Choroid plexus epithelial cell (primary cell): ENCODE measurements at places on chromosomes 7 and 10.

DNA sequence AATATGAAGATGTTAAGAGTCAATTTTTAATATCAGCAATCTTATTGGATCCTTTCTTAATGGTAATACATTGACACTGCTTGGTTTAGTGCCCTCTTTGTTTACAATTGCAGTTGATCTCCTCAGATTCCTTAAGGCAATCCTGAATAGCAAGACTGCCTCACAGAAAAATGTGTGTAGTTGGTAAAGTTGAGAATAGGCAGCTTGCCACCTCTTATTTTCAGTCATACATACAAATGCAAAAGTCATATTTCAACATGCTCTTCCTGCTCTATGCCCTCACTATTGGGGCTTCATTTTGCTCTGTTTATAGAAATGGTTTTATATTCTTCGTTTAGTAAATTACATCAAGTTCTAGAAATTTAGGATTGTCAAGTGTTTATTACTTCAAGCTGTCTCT is 661.1 kb upstream of the ANKRD30A start:
- no peak for DNase-seq

DNA sequence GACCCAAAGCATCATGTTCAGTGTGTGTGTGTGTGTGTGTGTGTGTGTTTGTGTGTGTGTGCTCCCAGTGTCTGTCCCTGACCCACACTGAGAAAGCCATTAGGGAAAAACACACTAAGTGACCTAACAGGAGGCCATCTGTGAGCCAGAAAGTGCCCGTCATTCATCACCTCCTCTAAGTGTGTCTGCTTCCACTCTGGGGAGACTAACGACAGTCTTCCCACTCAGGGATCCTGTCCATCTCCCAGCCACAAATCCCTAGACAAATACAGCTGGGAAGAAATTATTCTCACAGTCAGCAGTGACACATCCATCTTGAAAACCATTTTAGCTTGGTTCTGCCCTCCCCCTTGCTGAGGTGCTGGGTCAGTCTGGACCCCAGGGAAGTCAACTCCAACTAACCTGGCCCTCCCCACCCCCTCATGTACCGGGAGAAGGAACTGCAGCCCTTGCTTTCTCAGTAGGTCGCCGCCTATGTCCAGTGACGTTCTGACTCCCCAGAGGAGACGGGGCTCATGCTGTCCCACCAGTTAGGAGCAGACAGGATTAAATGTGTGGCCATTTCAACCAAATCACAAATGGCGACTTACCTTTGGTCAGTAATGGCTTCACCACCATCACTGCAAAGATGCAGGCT is 296.5 kb upstream of the ZNF32 start:
- DNase-seq, result no peak

DNA sequence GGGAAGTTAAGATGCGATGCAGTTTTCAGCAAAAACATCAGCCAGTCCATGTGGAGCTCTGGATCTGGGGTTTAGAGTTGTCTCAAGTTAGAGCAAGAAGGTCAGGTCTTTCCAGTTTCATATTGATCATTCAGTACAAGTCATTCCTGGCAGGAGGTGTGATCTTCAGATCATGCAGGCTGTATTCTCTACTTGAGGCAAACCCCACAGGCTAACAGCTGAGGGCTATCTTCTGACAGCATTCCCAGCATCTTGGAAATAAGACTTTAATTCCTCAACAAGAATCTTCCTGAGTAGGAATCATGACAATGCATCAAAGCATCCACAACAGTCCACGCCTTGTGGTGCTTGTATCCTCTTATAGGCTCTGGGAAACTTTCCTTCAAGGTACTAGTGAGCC is 94.9 kb upstream of the ZNF438 start:
- DNase-seq, result no peak

DNA sequence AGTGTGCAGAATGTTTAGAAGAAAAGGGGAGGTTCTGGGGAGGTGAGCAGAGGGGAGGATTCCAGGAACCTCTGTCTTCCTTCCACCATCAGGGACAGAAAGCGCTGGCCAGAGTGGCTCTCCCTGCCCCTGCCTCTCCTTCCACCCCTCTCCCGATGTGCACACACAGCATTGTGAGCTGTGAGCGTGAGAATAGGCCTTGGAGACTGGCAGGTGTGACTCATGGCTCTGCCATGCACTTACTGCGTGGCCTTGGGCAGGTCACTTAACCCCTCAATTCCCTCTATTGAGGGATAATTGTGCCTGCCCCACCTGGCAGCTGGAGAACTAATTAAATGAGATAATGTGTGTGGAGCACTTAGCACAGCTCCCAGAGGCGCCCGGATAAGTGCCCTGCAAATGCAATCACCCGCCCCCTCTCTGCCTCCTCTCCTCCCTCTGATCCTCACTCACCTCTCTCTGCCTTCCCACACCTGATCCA is 115.4 kb downstream of the ZMIZ1 start:
- DNase-seq, result peak; percentile 68

DNA sequence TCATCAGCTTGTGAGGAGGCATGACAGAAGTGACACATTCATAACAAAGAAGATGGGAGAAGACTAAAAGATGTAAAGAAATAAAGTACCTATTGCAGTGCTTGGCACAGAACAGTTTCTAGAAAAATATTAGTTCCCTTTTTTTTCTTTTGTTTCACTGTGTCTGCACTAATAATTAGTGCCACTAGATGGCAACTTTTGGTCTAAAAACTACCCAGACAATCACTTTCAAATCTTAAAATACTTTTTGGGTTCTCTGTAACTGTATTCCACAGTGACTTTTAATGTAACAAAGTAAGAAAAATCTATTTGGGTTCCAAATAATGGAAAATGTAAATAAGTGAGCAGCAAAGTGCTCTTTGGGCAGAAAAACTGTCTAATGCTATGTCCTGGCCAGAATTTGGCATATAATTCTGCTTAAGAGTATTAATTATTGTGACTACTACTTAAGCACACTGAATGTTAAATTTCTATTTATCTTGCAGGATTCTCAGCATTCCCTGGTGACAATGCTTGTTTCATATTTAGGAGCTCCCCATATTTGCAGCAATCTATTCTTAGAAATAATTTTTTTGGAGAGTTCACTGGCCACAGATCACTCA is 134.8 kb upstream of the KIF5B start:
- peak; percentile 62 for DNase-seq

DNA sequence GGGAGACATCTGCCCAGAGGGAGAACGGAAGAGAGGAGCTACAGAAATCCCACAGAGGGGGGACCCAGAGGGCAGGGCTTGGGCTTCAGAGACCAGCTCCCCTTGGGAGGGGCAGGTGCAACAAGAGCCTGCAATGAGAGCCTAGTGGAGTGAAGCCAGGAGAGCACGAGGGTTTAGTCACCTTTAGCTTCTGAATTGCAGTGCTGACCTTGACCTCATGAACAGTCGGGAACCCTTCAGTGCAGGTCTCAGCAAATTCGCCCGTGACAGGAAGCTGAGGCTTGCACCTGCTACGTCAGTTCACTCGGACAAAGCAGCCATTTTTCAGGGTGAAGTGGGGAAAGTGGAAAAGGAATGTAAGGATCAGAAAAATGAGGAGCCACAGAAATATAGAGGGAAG is 306.8 kb upstream of the CDC14C start:
- DNase-seq, result no peak

DNA sequence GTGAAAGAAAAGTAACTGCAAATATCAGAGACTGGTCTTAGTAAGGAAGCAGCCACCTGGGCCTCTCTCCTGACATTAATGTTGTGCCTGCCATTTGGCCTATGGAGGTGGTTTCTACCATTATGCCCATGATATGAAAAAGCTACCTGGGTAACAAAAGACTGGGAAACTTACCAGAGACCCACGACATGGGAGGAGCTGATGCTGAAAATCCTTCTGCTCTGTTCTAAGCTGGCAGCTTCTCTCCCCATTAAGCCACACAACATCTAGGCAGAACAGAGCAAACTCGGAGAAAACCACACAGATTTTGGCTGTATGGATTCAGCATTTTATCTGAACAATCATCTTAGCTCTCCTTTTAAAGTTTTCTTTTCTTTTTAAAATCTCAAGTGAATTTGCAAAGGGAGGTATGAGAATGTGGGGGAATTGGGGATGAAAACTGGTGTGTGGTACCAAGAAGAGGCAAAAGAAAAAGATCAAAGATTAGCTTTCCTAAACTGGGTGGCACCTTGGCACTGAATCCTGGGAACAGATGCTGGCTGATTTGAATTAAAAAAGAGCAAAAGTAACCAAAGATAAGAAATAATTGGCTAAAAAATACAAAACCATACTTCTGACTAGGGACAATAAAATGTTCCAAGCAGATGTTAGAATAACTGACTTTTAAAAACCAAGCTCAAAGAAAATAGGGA is 128.6 kb upstream of the ANKRD1 start:
- no peak for DNase-seq

- no peak for DNase-seq
These were observed 2.4 kb downstream of the ABCC2 start for GRCh38 chr10:99784727-99785441.

DNA sequence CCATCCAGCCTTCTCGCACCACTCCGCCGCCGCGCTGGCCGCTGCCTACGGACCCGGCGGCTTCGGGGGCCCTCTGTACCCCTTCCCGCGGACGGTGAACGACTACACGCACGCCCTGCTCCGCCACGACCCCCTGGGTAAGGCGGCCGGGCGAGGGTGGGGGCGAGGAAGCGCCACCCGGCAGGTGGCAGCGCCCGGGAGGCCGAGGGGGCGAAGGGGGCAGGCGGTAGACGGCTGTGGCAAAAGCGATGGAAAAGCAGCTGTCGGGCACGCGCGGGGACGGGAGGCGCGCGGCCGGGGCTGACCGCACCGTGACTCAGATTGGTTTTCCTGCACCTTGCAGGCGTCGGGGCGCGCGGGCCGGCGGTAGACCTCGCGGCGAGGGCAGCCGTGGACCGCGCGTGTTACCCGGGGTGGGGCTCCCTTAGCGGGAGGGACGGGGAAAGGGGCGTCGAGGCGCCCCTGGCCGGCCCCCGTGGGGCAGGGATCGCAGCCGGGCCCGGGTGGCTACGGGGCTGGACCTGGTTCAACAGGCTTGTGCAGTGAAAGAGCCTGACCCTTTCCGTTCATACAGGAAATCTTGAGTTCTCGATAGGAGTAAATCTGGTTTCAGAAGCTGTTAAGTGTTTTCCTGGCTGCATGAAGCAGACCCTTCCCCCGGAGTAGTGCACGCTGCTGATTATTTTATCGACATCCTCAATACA is 608 bp downstream of the HHEX start:
- peak; percentile 75 for DNase-seq

- no peak for DNase-seq
These were observed 4.4 kb downstream of the RNF216 start for GRCh38 chr7:5776894-5777660.

DNA sequence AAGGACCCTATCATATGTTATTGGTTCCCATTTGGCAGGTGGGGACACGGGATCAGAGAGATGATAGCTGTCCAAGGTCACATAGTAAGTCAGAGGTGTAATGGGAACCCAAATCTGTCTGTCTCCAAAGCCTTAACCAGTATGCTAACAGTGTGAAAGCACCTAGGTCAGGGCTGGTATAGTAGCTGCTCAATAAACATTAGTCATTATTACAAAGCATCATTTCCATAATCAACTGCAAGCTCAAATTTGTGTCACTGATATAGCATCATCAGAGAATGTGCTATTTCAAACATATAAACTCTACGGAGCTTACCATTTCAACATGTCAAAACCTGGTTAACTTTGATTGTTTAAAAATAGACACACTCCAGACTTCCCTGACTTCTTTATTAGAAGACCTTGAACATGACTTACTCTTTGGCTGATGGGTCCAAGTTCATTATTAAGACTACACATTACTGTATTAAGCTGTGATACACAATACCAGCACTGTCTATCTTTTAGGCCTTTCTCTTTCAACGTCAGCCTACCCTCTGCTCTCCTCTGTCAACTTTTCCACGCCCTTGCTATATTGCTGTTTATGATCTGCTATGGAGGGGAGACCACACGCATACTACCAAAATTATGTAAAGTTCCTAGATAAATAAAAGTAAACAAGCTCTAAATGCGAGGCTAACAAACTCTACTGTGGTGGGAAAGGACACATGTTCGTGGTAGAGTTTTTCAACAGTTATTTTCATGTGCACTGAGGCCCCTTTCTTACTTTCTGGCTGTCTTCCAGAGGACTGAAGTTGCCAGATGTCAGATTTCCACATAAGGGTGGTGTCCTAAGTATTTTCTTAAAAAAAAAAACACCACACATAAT is 33.6 kb downstream of the DNMBP start:
- DNase-seq, result peak; percentile 95

- peak; percentile 36 for DNase-seq
These were observed 423 bp downstream of the BAZ1B start for GRCh38 chr7:73521636-73522104.

- peak; percentile 6 for DNase-seq
These were observed 231.3 kb upstream of the NPY start for GRCh38 chr7:24052572-24053260.

- DNase-seq, result no peak
These were observed 225.9 kb downstream of the HDAC9 start for GRCh38 chr7:18721429-18721828.

GRCh38 chr10:95125582-95125981 is 56.3 kb upstream of the CYP2C8 start:
- DNase-seq, result no peak

DNA sequence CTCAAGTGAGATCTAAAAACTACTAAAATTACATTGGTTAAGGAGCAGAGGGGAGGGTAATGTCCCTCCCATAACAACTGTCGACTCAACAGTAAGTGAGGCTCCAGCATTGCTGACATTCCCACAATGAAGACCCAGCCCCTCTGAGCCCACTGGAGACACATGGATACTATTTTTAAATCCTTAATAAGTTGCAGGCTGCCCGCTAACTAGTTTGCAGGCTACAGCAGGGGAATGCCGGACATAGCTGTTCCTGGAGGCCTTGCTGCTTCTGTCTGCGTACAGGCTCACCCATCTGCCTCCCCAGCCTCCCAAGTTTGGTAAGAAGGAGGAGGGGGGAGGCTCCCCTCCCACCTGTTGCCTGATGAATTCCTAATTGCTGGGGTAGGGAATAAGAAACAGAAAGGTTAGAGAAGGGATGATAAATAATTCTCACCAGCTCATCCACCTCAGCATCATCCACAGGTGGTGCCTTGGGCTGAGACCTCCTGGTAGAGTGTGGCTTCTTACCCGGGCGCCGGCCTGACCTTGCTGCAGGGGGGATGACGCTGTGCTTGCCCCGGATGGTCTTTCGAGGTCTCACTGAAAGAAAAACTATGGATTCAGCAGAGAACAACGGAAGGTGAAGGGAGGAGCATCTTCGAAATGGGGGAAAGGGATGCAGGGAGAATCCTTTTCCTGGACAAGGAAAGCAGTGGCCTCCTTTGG is 10.1 kb downstream of the FZD9 start:
- no peak for DNase-seq

DNA sequence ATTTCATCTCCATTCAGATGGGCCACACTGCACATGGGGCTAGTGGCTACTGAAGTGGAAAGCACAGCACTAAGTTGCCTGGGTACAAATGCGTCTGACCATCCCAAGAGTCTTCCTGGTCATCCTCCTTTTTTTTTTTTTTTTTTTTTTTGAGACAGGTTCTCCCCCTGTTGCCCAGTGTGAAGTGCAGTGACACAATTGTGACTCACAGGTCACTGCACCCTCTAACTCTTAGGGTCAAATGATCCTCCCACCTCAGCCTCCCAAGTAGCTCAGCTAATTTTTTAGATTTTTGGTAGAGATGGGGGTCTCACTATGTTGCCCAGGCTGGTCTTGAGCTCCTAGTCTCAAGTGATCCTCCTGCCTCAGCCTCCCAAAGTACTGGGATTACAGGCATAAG is 3.4 kb upstream of the TRRAP start:
- DNase-seq, result no peak
